ENCODE measurements at places on chromosomes 7 and 10.

DNA sequence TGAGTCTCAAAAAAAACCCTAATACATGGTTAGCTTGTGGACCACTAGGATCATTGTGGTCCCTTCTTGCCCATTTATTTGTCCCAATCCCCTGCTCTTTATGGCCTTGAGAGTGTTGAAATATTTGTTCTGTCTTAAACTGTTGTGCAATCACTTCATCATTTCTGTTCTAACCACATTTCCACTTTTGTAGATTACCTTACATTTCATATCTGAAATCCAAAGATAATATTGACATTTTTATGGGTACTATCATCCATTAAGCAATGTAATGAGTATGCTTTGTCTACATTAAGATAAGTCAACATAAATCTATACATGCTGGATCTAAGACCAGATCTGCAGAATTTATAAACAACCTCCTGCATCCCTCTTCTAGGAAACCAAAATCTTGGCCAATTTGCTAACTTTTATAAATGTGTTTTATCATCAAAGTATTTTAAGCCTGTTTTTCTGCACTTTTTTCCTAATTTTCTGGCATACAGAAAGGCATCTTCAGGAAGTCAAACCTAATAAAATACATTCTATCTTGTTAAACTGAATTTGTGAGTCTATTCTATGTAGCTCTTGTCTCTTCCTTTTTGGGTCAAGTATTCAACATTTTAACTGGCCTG lies 359.4 kb upstream of the CELF2 start:
- DNase-seq, result no peak

DNA sequence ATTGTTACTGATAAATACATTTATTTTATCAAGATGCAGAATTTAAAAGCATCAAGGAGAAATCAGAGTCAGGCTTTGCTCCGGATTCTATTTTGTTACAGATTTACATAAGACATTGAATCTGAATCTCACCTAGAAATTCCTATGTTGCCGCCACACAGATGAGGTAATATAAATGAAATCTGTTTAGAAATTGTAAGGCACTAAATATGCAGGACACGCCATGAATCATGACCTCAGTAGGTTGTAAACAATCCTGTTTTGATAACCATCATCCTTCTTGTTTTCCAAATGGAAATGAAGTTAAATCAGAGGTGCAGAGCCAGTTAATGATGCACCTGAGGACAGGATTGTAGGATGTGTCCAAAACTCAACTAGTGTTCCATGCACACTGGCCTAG lies 778.0 kb downstream of the MAGI2 start:
- no peak for DNase-seq

DNA sequence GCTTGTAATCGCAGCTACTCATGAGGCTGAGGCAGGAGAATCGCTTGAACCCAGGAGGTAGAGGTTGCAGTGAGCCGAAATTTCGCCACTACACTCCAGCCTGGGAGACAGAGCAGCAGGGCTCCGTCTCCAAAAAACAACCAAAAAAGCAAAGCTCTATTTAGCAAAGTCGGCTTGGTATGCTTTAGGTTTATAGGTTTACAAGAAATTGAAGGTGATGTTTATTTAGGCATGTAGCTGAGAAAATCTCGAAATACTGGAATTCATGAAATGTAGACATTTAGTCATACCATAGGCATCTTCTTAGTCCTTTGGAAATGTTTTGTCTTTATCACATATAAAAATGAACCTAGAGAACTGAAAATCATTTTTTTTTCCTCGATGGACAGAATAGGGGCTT lies 453.8 kb upstream of the ANKRD30A start:
- no peak for DNase-seq

DNA sequence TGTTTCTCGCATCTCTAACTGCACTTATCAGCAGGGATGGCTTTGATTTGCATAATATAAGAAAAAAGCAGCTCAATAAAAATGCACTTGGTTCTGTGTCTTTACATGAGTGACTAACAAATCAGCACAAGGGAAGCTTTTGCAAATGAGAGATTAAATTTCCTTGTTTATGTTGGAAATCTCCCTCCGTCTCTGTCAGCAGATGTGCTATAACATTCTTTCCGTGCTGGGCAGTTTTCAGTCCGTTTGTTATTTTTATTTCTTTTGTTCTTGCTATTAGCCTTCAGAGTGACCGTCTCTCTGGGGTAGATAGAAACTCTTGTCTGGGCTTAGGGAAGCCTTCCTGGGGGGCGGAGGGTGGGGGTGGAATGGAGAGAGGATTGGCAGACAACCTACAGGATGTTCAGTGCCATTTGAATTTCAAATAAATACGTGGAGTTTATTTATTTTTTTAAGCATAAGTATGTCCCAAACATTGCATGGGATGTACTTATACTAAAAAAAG lies 96.0 kb downstream of the GATA3 start:
- no peak for DNase-seq

DNA sequence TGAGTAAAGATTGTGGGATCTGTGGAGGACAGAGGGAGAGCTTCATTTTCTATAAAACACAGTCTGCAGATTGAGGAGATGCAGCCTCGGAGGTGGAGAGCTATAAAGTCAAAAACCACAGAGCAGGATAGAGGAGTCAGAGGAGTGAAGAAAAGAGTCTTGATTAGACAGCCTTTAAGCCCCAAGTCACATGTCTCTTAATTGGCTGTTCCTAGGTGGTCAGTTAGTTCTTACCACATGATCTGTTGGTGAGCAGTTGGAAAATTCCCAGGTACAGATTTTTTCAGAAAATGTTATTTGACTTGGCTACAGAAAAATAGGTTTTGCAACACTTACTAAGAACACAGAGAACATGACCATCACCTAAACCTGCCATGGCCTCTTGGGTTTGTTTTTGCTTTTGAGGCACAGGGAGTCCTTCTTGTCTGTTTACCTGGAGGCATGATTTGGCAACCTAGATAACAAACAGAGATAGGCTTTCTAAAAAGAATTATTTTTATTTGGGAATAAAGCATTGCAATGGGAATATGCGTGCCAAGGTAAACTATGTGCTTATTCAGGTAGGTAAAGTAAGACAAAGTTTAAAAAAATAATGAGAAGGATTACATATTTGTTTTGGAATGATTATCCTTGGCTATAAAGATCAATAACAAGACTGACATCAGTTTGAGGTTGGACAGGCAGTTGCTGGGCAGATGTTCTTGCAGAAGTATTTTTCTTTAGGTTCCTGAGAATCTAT lies 604 bp upstream of the CYP3A43 start:
- DNase-seq, result no peak

- DNase-seq, result no peak
These were observed 951 bp downstream of the ELOVL3 start for GRCh38 chr10:102227050-102227449.

- DNase-seq, result no peak
These were observed 101.6 kb downstream of the HECTD2 start for GRCh38 chr10:91511549-91512330.

DNA sequence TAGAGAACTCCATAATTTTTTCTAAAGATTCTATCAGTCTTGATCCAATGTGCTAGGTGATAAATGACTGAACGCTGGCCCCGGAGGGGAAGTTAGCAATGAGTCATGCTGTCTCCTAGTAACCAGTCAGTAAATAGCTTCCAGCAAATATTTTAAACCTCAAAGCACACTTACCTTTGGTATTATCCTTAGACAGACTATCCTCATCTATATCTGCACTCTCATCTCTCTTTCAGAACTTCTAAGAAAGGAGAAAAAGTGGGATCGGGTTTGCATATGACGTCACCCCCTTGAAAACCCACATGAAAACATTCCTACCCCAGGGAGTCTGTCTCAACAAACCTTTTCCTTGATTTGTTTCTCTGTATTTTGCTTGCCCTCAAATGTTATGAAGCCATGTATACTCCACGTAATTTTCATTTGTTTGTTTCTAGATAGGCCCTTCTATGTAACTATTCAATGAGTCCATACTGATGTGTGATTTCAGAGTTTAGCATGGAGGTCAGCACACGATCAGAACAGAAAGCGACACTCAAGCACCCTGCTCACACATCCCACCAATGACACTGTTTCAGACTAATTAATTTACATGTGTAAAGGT lies 174.9 kb upstream of the NRP1 start:
- DNase-seq, result peak; percentile 27

GRCh38 chr7:81482600-81483186 lies 287.2 kb downstream of the HGF start:
- DNase-seq, result no peak

DNA sequence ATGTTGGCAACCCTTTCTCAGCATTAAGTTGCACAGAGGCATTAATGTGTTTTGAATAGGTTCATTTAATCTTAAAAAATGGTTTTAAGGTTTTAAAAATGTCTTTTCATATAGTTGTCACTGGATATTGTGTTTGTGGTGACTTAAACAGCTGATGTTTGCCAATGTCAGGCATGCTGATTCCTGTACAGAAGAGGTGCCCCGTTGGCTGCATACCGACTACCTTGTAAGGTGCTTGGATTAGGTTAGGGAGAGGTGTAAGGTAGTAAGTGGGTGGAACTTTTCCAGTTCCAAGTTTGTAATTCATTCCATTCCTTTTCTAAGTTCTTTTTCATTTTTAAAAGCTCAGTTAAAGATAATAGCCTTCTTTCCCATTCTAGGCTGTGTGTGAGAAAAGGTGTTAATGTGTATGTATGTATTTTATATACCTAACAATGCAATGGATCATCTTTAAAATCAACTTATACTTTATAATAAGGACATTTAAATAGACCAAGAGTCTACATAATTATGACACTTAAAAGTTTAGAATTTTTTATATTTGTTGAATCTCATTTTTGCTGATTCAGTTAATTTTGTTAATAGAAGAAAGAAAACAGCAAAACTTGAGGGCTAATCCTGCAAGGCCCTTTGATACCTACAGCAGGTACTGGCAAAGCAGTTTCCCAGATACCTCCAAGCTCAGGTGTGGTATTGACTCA lies 155.2 kb downstream of the LCOR start:
- DNase-seq, result no peak
